Pancreas (tissue), 10 donors: ENCODE measurements at places on chromosomes 3 and 15. TPM values are rescaled to one million over a fixed set of nuclear protein-coding genes. Genes with fewer than 3 reads are reported as not detected.
A peak's percentile ranks its signal among the peaks of the same experiment; 100 is the strongest.

DVL3 gene
- 47.5 TPM for polyA plus RNA-seq

ZMYND10 gene
- polyA plus RNA-seq, result 5.1 TPM

RASSF1 gene
- 17.5 TPM for polyA plus RNA-seq

NPAP1 gene
- polyA plus RNA-seq, result 1.1 TPM

CAMK2N2 gene
- 14.8 TPM for polyA plus RNA-seq

ACTL6A gene
- 38.1 TPM for polyA plus RNA-seq

DAZL gene
- polyA plus RNA-seq, result not detected

DLL4 gene
- polyA plus RNA-seq, result 4.8 TPM

NOX5 gene
- 0.04 TPM for polyA plus RNA-seq

CKMT1B gene
- polyA plus RNA-seq, result 8.5 TPM

SPINT1 gene
- polyA plus RNA-seq, result 39.3 TPM

DNA sequence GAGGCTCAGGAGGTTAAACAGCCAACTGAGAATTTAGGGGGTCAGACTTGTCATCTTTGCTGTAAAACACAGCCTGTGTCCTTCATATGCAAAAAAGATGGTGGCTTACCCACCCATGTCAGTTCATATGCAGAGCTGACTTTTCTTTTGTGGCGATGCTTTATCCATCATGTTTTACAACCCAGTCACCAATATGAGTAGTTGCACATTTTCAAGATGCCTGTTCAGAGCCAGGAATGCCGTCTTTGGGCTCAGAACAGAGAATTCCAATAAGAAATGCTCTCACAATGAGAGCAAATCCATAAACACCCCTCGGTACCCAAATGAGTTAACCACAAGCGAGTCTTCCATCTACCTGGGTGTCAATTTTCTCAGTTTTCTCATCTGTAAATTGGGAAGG lies 83.6 kb downstream of the TIGIT start:
- DNase-seq, result no peak

GRCh38 chr3:13782501-13782900 lies 97.4 kb downstream of the WNT7A start:
- DNase-seq, result no peak

- DNase-seq, result no peak
Measured at GRCh38 chr3:43019006-43019809, 40.1 kb downstream of the GASK1A start.

DNA sequence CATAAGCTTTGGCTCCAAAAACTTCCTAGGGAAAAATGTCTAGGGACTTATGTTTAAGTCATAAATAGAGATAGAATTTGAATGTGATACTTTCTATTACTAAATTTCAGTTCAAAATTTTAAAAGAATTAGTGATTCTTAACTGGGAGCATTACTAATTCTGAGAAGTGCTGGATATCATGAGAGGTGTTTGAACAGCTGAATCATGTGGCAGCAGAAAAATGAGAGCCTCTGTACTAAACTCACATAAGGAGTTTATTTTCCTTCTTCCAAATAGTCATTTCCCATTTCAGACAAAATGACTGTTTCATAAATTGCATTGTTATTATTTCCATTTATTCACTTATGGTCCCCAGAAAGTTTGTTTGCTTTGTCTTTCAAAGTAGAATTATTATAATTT lies 62.7 kb downstream of the SLMAP start:
- no peak for DNase-seq

GRCh38 chr3:66520724-66521123 lies 19.9 kb upstream of the LRIG1 start:
- no peak for DNase-seq

- DNase-seq, result no peak
Measured at GRCh38 chr15:39934397-39935071, 619 bp downstream of the EIF2AK4 start.

DNA sequence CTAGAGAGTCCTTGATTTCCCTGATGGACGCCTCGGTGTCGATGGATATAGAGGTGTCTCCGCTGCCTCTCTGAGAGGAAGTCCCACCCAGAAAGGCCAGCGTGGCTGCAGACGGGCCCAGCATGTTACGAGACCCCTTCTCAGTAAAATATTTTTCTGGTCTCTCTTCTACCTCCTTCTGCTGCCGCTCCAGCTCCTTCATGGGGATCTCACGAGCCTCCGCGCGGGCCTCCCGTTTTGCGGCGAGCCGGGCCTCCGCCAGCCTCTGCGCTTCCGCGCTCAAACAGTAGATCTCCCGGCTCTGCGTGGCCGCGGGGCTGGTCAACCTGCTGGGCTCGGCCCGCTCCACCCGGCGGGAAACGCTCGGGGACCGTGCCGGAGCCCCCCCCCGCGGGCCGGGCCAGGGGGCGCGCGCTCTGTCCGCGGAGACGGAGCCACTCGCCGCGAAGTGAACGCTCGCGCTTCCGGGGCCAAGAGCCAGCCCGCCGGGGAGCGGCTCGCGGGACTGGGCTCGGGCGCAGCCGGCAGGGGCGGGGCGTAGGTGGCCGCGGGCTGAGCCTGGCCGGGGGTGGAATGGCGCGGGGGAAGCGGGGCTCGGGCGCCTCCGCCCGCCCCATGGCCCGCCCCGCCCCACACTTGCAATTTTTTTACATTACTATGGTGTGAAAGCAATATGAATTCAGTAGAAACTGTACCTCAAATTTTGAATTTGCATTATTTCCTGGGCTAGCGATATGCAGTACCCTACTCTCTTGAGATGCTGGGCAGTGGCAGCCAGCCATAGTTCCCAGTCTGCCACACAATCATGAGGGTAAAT lies 10.2 kb upstream of the KCNMB3 start:
- peak; percentile 78 for DNase-seq

GRCh38 chr3:10145685-10146084 lies 4.1 kb downstream of the VHL start:
- DNase-seq, result no peak

DNA sequence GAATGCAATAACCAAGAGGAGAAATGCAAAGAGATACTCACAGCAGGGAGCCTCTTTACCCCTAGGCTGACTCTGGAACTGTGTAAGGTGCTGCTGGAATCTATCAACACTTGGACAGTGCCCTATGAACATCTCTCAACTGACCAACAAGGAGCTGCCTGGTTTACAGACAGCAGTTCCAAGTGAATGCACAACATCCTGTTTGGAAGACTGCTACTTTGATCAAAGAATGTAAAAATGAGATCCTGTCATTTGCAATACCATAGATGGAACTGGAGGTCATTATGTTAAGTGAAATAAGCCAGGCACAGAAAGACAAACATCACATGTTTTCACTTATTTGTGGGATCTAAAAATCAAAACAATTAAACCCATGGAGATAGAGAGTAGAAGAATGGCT lies 136.3 kb downstream of the IMPG2 start:
- DNase-seq, result no peak

GRCh38 chr3:180420804-180421203 lies 181.2 kb upstream of the TTC14 start:
- DNase-seq, result no peak

DNA sequence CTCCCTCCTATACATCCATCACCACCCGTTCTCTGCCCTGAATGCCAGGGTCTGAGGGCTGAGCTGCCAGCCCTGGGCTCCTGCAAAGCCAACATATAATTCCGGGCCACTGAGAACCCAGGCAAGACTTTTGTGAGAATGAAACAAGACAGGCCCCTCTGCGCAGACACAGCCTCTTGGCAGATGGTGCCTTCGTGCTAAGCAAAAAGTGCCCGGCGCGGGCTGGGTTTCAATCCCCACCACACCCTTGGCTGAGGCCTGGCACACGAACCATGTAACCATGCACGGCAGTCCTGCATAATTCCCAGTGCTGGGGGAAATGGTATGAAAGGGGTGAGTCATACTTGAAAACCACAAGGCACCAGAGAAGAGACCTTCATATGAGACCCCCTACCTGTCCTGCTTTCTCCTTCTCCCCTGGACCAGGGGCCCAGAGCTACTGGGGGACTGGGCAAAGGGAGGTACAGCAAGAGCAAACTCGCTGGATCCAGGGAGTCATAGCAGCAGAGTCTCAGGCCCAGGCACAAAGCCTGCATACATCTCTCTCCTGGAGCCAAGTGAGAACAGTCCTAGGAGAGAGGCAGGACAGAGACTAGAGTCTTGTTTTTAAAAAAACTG lies 26.1 kb upstream of the LOXL1 start:
- DNase-seq, result no peak

DNA sequence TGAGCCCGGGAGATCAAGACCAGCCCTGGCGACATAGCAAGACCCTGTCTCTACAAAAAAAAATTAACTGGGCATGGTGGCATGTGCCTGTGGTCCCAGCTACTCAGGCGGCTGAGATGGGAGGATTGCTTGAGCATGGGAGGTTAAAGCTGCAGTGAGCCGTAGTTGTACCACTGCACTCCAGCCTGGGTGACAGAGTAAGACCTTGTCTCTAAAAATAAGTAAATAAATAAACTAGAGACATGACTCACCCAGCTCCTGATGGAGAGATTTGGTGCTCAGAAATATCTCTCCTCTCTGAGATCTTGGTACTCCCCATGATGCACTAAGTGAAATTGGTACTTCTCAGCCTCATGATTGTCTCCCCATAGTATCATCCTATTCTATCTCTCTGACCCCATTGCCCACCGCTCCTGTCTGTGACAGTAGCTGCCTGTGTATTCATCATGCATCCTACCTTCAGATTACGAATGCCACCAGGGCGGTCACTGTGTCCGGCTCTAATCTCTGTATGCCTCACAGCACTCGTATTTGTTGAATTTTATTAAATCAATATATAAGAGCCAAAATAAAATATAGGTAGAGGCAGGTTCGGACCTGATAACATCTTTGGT lies 50.9 kb downstream of the ABHD2 start:
- DNase-seq, result no peak
